ENCODE measurements at places on chromosomes 11 and 22. TPM values are rescaled to one million over a fixed set of nuclear protein-coding genes. Genes with fewer than 3 reads are reported as not detected.
A peak's percentile ranks its signal among the peaks of the same experiment; 100 is the strongest.

Gene GNAZ
- total RNA-seq, result 25.1 TPM

DNA sequence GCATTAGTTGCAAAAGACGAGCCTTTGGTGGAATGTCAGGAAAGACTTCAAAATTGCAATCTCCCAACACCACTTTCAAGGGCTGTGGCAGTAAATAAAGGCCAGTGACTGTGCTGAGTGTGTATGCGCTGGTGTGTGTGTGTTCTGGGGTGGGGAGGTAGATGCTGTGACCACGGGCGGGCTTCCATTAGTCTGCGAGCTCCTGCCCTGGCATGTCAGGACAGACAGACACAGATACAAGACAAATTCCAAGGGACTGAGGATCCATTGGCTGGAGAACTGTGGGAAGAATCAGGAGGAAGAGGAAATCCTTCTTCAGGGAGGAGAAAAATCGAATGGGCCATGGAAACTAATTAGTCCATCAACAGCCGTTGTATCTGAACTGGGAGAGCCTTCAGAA, 83.6 kb downstream of the FEZ1 start:
- DNase-seq, result no peak

- DNase-seq, result no peak
Measured at GRCh38 chr11:64206457-64207255, at the start of gene FERMT3. Gene FERMT3, plus strand, starts transcription at chr11:64206721. Its CDS starts 644 bp downstream, at chr11:64207365.

DNA sequence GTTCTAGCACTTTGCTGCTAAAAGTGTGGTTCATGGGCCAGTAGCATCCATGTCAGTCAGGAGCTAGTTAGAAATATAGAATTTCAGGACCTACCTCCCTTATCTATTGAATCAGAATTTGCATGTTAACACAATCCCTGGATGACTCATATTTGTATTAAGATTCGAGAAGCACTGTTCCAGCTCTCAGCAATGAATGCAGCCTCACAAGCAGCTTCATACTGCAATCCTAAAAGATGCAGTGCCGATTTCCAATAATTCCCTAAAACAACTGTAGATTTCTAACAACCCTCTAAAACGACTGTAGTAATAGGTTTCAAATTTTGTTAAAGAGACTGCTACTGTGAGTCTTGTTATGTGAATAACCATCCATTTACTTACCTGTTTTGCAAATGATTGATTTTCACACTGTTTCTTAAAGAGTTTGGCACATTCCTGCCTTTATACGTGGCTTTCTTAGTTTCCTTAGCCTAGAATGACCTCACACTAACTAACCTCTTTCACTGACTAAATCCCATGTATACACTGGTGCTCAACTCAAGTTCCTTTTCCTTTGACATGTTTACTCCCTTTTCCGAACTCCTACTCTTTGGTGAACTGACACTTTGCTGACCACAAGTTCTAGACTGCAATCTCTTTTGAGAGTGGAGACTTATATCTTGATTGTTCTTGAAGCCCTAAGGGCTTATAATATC, 511.8 kb downstream of the METTL15 start:
- DNase-seq, result no peak

DNA sequence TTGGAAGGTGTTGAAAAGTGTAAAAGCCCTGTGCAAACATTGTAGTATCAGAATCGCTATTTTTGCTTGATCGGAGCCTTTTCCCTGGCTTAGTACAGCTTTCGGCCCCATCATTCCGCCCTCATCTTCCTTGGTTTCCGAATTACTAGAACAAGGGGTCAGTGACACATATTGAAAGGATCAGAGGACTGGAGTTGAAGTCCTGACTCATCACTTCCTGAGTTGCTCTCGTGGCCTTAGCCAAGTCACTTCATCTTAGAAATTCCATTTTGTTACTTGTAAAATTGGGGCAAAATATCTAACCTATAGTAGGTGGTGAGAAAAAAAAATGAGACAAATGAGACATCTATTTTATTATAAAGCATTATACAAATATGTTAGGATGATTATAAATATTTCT, 375.0 kb downstream of the NTM start:
- DNase-seq, result no peak

Gene MYEOV
- total RNA-seq, result 0.95 TPM

Gene GGTLC2
- total RNA-seq, result not detected

Gene KRTAP5-5
- total RNA-seq, result not detected

GRCh38 chr11:42172441-42172840, 713.0 kb upstream of the LRRC4C start:
- DNase-seq, result no peak

Gene MS4A4A
- 83.4 TPM for total RNA-seq

DNA sequence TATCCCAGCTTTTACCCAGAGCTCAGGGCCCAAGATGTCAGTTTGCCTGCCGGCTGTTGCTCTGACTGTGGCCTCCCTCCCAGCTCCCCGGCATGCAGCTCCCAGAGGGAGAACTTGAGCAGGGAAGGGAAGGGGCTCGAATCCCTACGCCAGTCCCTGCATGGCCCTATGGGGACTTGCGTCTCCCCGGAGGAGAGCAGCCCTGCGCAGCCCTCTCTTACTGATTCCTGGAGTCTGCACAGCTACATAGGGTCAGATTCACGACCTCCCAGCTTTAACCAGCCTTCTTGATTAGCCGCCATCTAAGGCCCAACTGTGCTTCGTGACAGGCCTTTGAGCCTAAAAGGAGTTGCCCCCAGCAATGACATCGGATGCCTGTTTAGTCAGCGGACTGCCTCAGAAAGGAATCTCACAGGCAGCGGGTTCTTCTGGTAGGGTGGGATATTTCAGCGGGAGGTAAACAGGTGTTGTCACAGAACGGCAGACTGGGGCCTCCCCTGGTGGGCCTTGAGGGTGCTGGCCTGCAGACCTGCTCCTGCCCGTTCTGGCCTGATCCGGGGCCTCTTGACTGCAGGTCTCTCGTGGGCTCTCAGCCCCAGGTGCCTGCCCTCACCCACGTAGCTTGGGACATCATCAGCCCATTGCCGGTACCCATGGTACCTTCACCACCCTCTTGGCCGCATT, 43.8 kb upstream of the KCNQ1OT1 start:
- no peak for DNase-seq

DNA sequence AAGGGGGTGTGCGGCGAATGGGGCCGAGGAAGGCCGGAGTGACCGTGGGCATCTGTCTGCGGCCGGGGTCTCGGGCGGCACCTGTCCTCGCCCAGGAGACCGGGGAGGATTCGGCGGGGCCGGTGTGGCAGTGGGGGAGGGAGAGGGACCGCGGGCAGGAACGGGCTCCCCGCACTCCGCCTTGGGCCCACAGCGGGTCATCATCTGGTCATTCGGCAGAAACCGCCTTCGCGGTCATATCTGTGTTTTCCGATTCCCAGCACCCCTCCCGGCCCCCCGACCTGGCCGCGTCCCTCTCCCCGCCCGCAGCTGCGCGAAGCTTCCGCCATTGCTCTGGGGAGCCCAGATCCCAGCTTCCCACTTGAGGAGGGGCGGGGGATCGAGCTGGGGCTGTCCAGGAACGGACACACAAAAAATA, 824 bp upstream of the CBX6 start:
- DNase-seq, result no peak

Gene ANKRD42
- 13.4 TPM for total RNA-seq

GRCh38 chr11:76795936-76796441, 12.8 kb downstream of the TSKU start:
- no peak for DNase-seq

Gene PGA3
- total RNA-seq, result 10.4 TPM

DNA sequence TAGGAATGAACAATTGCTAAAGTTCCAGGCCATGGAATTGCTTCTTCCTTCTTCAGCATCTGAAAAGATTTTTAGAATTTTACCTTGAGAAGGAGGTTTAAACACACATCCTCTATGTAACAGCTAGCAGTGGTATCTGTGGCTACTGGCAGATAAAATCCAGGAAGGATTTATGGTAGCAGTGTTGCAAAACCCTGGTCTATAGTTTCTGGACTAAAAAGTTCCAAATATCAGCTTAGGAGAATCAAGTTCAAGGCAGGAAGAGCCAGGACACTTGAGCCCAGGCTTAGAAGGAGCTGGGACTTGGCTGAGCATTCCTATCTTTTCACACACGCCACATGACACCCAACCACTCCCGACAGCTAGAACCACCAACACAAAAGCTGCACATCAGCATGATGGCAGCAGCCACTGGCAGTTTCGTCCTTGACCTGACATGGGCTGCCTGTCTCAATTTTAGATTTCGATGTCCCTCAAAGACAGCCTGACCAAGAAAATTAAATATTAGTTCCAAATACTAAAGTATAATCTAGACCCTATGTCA, 14.1 kb downstream of the LARGE2 start:
- no peak for DNase-seq

Gene KRTAP5-8
- total RNA-seq, result not detected

Gene CHRM1
- not detected for total RNA-seq

Gene GPHA2
- not detected for total RNA-seq

DNA sequence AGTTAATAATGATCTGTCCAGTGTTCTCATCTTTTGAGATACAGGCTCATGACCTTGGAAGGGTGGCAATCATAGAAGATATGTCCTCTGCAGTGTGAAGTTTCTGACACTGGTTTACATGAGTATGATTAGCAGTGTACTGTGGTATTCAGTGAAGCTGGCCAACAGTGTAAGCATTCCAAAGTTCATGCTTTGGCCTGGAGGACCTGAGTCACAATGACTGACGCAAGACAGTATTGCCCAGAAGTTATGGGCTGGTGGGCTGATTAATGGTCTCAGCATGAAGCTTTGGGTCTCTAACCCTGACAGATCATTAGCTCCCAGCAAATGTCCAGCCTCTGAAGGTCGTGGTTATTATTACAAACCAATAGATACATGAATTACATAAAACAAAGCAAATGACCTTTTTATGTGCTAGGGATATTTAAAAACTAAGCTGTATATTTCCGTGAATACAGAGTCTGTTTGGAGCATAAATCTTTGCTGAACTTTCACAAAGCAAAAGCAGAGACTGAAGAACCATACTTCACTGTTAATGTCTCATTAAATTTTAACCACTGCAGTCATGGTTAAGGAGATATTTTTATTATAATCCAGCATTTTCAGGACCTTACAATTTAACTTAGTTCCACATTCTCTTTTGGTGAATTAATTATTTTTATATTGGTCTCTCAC, 28.3 kb upstream of the USP47 start:
- DNase-seq, result no peak

DNA sequence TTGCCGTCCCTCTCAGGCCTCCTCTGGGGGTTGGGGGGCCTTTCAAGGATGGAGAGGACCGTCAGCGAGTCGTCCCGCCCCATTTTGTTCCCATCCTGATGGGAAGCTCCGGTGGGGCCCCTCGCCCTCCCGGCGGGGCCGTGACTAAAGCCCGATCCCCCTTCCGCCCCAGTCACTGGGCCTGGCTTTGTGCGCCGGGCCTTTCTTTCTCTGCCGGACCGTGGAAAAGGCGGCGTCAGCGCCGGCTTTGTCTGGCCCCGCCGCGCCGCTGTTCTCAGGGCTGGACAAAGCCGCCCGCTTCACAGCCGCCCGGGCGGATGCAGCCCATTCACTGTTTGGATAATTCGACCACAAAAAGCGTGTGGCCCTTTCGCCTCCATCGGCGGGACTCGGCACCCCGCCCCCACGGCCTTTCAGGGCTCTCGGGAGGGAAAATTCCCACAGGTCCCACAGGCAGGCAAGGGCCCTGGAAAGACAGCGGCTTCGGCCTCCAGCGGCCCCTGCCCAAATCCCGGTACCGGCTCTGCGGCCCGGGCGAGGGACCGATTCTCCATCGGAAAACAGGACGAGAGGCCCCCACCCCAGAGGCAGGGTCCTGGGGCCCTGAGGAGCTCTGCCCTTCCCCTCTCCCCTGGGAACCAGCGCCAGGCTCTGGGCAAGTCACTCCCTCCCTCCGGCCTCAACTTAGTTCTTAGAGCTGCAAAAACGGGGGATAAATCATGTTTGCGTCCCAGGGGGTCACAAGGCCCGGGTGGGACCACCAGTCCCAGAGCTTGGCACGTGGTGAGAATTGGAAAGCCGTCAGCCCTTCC, 87.2 kb downstream of the WNT7B start:
- DNase-seq, result no peak

Gene PKDREJ
- 0.09 TPM for total RNA-seq

DNA sequence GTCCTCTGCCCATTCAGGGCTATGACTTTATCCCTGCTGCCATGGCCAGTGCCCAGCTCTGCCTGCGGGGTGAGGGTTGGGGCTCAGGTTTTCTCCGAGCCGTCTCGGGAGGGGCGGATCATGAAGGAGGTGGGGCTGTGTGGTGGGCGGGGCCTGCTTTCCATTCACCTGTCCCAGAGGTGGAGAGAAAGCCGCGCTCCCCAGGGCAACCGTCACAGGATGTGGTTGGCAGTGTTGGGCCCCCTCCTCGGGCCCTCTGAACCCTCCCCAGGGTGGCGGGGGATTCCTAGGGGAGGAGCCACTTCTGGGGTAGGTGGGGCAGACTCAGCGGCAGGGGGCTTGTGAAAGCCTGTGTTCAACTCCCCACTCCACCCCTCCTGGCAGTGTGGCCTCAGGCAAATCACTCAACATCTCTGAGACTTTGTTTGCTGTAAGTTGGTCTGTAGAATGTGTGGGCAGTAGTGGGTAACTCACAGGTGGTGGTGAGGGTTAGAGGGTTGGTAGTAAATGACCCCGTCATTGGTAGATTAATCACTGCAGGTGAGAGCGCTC, 50.3 kb downstream of the CD6 start:
- DNase-seq, result no peak

GRCh38 chr22:25892678-25893077, 150.7 kb downstream of the MYO18B start:
- DNase-seq, result no peak

- DNase-seq, result no peak
Measured at GRCh38 chr11:1240771-1241170, 17.9 kb downstream of the MUC5B start.

- no peak for DNase-seq
Measured at GRCh38 chr11:61926235-61926634, 8.9 kb upstream of the RAB3IL1 start.

DNA sequence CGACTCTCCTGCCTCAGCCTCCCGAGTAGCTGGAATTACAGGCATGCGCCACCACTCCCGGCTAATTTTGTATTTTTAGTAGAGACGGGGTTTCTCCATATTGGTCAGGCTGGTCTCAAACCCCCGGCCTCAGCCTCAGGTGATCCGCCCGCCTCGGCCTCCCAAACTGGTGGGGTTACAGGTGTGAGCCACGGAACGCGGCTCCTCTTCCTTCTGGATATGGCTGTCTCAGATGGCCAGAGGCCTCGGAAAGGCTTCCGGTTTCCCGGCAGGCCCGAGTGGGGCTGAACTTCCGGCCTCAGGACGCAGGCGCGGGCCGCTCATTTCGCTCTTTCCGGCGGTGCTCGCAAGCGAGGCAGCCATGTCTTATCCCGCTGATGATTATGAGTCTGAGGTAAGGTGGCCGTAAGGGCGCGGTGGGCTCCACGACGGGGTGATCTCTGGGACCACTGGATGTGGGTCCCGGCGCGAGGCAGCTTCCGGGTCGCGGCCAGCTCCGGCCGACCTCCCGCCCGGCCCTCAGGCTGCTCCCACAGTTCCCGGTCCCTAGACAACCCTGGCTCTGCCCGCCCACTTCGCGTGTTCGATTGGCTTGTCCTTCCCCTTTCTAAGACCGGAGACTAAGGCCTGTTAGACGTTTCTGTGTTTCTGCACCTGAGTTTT, at the start of gene EIF3L:
Gene EIF3L, plus strand, starts transcription at position 331 of the 663 bp plus-strand sequence. Its CDS starts 31 bp downstream, at position 362.
- peak; percentile 60 for DNase-seq

GRCh38 chr11:10388574-10388973, 66.5 kb upstream of the AMPD3 start:
- no peak for DNase-seq

Measured in omental fat pad (tissue), 4 donors.